Activated CD4-positive, alpha-beta T cell treated with anti-CD3 and anti-CD28 coated beads for 36 hours (primary cell): ENCODE measurements at places on chromosomes 6 and 20. TPM values are rescaled to one million over a fixed set of nuclear protein-coding genes. Genes with fewer than 3 reads are reported as not detected.

- peak; percentile 8 for DNase-seq
- H3K4me1 ChIP-seq, result no peaks in the 10 kb centered on the region
- no peak overlapping the region for H3K4me3 ChIP-seq
- H3K27me3 ChIP-seq, result peaks cover 5% of the 10 kb centered on the region
Observed at GRCh38 chr20:44438782-44439181, 36.9 kb upstream of the TTPAL start.

DNA sequence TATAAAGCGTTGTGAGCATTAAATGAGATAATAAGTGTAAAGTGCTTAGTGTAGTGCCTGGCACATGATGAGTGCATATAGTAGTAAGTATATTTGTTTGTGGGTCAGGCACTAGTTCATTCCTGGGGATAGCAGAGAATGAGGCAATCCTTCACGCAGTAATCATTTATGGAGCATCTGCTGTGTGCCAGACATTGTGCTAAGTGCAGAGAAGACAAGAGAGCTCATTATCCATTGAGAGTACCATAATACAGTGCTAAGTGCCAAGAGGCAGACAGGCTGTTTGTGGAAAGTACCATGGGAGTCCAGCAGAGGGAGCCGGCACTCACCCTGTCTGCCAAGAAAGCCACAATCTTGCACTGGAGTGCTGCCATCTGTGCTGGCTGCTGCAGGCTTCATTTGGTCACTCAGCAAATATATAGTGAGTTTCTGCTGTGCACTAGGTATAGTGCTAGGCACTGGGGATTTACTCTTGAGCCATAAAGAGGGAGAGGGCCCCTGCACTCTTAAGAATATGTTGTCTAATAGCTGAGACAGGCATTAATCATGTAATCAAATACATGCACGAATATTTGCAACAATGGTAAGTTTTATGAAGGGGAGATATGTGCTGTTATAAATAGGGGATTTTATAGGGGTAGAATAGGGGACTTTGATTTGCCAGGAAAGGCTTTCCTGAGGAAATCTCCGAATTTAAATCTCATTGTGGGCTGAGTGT, 12.9 kb upstream of the MROH8 start:
- H3K27ac ChIP-seq, result peak overlapping the region; percentile 49
- peaks cover 76% of the 10 kb centered on the region for H3K4me1 ChIP-seq
- no peak overlapping the region for H3K4me3 ChIP-seq

Gene LY6G6F
- total RNA-seq, result not detected

- H3K4me3 ChIP-seq, result no peak overlapping the region
- no peaks in the 10 kb centered on the region for H3K27me3 ChIP-seq
- no peak for DNase-seq
- H3K27ac ChIP-seq, result no peak overlapping the region
- H3K36me3 ChIP-seq, result peaks cover 59% of the 10 kb centered on the region
Observed at GRCh38 chr6:540490-540889, 116.4 kb downstream of the HUS1B start.

Gene CLPSL2
- not detected for total RNA-seq

Gene CST5
- total RNA-seq, result not detected

GRCh38 chr20:57651881-57652605, 31.8 kb upstream of the ZBP1 start:
- no peak overlapping the region for H3K27ac ChIP-seq
- no peaks in the 10 kb centered on the region for H3K27me3 ChIP-seq
- H3K36me3 ChIP-seq, result peaks cover 2% of the 10 kb centered on the region
- peaks cover 4% of the 10 kb centered on the region for H3K4me1 ChIP-seq

DNA sequence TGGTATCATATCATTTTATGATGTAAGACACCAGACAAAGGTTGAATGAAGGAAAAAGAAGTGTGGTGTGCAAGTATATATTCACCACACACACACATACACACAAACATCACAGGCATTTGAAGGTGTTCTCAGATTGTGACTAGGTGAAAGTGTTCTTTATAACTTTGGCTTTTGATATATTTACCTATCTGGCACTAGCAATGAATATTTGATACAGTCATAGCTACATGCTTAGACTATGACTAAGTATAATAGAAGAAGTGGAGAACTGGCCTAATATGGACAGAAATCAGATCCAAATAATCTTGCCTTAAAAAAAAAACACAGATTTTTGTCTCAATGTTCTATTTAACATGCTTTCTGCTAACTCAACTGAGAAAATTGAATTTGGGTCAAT, 809.9 kb downstream of the KIF16B start:
- H3K27me3 ChIP-seq, result no peaks in the 10 kb centered on the region
- no peak overlapping the region for H3K4me3 ChIP-seq
- H3K27ac ChIP-seq, result no peak overlapping the region
- DNase-seq, result no peak
- no peaks in the 10 kb centered on the region for H3K36me3 ChIP-seq

GRCh38 chr6:167990016-167990945, 7.2 kb upstream of the KIF25 start:
- peak; percentile 16 for DNase-seq
- peaks cover 3% of the 10 kb centered on the region for H3K27me3 ChIP-seq
- H3K4me3 ChIP-seq, result no peak overlapping the region
- H3K4me1 ChIP-seq, result no peaks in the 10 kb centered on the region
- H3K27ac ChIP-seq, result no peak overlapping the region
- no peaks in the 10 kb centered on the region for H3K36me3 ChIP-seq

DNA sequence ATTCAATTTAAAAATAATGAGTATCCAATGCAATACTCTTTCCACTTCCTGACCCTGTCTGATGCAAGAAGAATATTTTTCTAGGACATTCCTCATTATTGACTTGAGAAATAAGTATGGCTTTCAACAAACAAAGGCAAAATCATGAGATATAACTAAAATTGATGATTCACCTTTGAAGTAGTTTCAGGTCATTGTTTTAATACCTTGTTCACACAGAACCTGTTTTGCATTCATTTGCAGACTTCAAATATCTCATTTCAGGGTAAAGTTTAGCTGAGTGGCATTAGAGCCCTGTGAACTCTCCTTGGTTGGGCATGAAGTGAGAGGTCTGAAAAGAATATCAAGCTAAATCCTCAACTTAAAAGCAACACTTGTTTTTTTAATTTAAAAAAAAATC, 309.2 kb downstream of the NRN1 start:
- H3K4me3 ChIP-seq, result no peak overlapping the region
- no peak for DNase-seq
- H3K27ac ChIP-seq, result no peak overlapping the region
- peaks cover 15% of the 10 kb centered on the region for H3K4me1 ChIP-seq
- peaks cover 6% of the 10 kb centered on the region for H3K36me3 ChIP-seq

- no peak for DNase-seq
- H3K4me3 ChIP-seq, result no peak overlapping the region
- no peak overlapping the region for H3K27ac ChIP-seq
- H3K27me3 ChIP-seq, result no peaks in the 10 kb centered on the region
- H3K4me1 ChIP-seq, result no peaks in the 10 kb centered on the region
Observed at GRCh38 chr20:823574-823902, 10.0 kb upstream of the FAM110A start.

Gene MLIP
- total RNA-seq, result not detected

GRCh38 chr6:35091346-35092083, 49.6 kb downstream of the TCP11 start:
- no peak overlapping the region for H3K27ac ChIP-seq
- no peak overlapping the region for H3K4me3 ChIP-seq
- peaks cover 3% of the 10 kb centered on the region for H3K36me3 ChIP-seq
- H3K4me1 ChIP-seq, result no peaks in the 10 kb centered on the region
- DNase-seq, result no peak
- H3K27me3 ChIP-seq, result no peaks in the 10 kb centered on the region

GRCh38 chr6:10747251-10747972, at the start of gene TMEM14B:
Gene TMEM14B (plus strand): TSS chr6:10747805. CDS start chr6:10749246, 1,441 bp downstream.
- no peaks in the 10 kb centered on the region for H3K27me3 ChIP-seq
- H3K27ac ChIP-seq, result peak within 1 kb of the TSS; percentile 95
- peaks cover 40% of the 10 kb centered on the region for H3K4me1 ChIP-seq

DNA sequence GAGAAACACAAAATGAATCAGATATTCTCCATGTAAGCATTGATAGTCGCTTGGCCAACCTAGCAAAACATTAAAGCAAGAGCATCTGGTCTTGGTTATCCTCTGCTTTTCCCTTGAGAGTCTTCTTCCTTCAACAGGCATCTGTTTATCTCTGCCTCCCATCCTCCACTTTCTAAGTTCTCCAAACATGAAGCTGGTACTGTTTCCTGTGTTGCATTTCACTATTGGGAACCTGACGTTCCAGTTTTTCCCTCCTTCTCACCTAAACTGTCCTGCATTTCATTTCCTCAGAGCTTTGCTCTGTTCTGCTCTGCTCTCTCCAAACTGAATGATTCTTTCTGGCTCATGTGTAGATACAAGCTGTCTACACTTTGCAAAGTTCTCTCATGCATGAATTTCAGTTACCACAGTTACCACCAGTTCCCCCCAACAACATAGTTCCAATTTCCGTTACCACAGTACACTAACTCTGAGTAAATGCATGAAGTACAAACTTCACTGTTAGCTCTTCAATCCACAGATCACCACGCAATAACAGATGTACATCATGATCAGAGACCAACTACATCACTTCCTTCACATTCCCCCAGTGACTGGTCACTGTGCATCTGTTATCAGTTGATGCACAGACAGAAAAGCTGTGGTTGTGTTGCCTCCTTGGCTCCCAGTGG, 86.7 kb upstream of the F13A1 start:
- H3K4me3 ChIP-seq, result no peak overlapping the region
- no peaks in the 10 kb centered on the region for H3K36me3 ChIP-seq
- H3K27ac ChIP-seq, result no peak overlapping the region
- H3K27me3 ChIP-seq, result peaks cover 6% of the 10 kb centered on the region

DNA sequence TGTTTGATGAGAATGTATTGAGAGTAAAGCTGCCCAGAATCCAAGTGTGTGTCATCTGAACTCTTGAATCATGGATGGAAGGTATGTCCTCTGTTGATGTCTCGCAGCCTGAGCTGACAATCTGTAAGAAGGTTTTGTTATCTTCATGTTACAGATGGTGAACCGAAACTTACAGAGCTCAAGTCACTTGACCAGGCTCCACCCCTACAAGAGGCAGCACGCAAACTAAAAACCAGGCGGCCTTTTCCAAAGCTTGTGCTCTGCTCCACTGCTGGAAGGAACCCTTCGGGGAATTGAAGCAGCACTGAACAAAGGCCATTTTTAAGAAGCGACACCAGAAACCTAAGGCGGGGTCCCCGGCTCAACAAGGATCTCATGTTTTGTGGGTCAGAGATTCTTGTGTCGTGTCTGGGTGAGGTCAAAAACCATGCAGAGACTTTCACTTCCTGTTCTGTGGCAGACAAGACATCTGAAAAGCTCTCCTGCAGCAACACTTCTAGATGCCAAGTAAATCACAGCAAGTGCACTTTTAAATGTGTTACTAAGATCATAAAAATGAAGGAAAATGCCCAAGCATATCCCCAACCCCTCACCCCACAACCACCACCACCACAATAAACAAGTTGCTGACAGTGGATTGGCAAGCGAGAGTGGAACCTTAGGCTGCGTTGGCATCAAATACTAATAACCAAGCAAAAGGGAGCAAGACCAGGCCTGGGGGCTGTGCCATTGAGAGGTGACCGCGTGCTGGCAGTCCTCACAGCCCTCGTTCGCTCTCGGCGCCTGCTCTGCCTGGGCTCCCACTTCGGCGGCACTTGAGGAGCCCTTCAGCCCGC, 27.3 kb downstream of the NQO2 start:
- peak; percentile 56 for DNase-seq
- H3K36me3 ChIP-seq, result peaks cover 12% of the 10 kb centered on the region
- peak overlapping the region; percentile 15 for H3K4me3 ChIP-seq
- peaks cover 65% of the 10 kb centered on the region for H3K4me1 ChIP-seq
- H3K27me3 ChIP-seq, result peaks cover 3% of the 10 kb centered on the region

DNA sequence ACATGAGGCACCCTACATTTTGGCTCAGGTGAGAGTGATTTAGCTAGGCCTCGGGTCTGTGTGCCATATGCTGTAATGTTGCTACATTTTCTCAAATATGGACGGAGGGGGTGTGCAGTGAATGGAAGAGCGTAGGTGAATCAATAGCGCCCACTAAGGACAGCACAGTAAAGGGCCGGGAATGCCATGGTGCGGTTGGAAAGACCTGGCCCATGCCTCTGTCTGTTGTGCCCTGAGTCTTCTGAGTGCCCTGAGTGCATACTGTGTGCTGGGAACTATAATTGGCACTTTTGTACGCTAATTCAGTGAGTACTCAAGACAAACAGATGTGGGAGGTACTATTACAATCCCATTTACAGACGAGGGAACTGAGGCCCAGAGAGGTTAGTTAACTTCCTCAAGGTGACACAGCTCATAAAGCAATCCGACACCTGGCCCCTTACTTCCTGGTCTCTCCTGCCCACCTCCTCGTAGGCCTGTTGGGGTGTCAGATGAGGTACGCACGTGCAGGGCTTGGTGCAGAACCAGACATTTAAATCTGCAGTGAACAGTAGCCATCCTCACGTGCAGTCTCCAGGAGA, 17.3 kb downstream of the SLC22A1 start:
- peaks cover 15% of the 10 kb centered on the region for H3K4me1 ChIP-seq
- no peaks in the 10 kb centered on the region for H3K36me3 ChIP-seq
- H3K27me3 ChIP-seq, result no peaks in the 10 kb centered on the region

Gene PBX2
- 64.9 TPM for total RNA-seq

DNA sequence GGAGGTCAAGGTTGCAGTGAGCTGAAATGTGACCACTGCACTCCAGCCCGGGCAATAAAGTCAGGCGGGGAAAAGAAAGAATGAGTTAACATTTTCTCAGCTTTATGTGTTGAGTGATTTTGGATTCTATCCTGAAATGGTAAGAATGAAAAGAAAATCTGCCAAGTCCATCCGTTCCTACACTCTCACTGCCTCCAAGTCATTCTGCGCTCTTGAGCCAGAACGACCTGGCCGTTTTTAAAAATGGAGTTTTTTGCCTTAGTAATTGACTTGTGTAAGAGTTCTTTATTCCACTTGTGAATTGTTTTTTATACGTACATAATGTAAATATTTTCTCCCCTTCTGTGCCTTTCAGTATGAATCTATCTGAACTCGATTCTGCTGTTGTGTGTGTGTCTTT, 28.7 kb downstream of the DNAJC5 start:
- no peak for DNase-seq
- H3K27ac ChIP-seq, result no peak overlapping the region
- no peak overlapping the region for H3K4me3 ChIP-seq
- peaks cover 12% of the 10 kb centered on the region for H3K36me3 ChIP-seq
- H3K27me3 ChIP-seq, result no peaks in the 10 kb centered on the region
- H3K4me1 ChIP-seq, result peaks cover 7% of the 10 kb centered on the region

Gene ALDH8A1
- total RNA-seq, result 0.67 TPM

DNA sequence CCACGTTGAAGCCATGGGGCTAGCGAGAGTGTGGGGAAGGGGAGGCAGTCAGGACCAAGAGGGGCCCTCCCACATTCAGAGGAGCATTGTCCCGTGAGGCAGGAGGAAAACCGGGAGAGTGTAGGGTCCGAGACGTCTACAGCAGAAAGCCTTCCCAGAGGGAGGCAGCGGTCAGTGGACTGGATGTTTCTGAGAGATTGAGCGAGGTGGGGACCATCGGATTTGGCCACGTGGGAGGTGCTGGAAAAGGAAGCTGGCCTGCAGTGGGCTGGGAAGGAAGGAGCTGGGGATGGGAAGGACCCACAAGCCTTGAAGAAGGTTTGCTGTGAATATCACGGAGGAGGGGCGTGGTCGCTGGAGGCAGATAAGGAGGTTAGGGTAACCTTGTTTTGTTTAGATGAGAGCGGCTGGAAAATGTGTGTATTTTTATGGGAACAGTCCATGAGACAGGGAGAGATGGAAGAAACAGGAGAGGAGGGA, 119.0 kb upstream of the RNF24 start:
- no peak for DNase-seq
- peak overlapping the region; percentile 27 for H3K27ac ChIP-seq
- no peak overlapping the region for H3K4me3 ChIP-seq

GRCh38 chr20:1871807-1872458, 23.3 kb upstream of the SIRPA start:
- no peak overlapping the region for H3K27ac ChIP-seq
- no peaks in the 10 kb centered on the region for H3K36me3 ChIP-seq
- H3K4me1 ChIP-seq, result no peaks in the 10 kb centered on the region

Gene EYA4
- total RNA-seq, result not detected

- H3K4me3 ChIP-seq, result no peak overlapping the region
- no peak for DNase-seq
- H3K4me1 ChIP-seq, result no peaks in the 10 kb centered on the region
- peaks cover 36% of the 10 kb centered on the region for H3K27me3 ChIP-seq
- no peaks in the 10 kb centered on the region for H3K36me3 ChIP-seq
Observed at GRCh38 chr6:2579804-2580570, 170.7 kb downstream of the MYLK4 start.
